ENCODE measurements at places on chromosomes 3 and 15.

DNA sequence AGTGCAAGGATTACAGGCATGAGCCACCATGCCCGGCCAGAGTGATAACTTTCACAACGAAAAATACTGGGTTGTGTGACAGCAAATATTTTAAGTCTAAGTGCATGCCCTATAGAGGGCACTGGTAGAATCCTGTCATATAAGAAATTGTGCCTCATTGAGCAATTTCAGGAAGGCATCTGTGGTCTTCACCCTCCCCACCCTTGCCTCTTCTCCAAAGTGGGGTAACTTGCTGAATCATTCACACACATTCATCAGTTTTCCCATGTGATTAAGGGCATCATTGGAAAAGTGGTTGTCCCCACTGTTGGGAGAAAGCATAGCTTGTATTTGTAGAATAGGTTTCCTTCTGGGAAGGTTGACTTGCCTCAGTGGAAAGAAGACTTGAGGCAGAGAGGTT is 9.2 kb downstream of the MITF start:
- no peak for DNase-seq

- no peak for DNase-seq
Measured at GRCh38 chr3:39327746-39328349, 1.7 kb upstream of the CCR8 start.

DNA sequence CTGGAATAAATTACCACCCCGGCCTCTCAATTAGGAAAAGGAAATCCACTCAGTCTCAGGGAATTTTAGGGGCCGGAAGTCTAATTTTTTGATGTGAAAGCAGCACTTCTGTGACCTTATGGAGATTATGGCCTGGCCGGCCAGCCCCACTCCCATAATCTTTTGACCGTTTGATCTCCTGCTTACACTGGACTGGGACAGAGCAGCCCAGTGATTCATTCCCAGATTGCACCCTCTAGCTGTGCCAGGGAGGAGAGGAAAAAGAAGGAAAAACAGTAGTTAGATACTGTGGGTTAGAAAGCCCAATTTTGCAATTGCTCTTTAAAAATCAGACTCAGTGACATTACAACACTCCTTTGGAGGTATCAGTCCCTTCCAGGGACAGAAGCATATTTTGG is 32.4 kb downstream of the GJD2 start:
- peak; percentile 69 for DNase-seq

DNA sequence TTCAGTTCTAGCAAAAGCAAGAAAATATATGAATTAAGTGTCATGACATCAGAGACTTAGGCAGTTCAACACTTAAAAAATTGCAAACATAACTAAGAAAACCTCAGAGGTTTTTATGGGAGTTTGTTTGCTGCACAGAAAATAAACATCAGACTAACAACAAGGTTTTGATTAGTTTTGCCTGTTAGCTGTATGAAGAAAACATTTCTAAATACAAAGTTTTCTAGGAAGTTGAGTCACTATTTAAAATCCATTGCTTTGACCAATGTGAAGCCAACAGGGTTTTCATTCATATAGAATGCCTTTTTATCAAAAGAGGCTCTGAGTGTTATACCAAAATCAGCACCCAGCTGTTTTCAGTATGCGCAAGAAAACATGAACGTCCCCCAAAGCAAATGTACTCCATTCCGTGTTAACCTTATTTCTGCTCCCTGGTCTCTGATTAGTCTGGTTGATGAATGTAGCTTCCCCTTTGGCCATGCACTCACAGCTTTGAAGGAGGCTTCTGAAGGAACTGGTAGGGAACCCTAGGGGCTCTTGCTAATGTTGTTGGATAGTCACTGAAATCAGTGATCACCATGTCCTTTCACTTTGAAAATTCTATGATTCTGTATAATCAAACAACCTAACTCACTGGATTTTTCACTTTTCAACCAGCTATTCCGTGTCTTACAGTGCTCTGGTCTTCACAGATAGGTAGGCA is 89.6 kb upstream of the TSEN2 start:
- DNase-seq, result no peak

- peak; percentile 95 for DNase-seq
Measured at GRCh38 chr3:18098960-18099587, 326.1 kb downstream of the SATB1 start.

GRCh38 chr3:141933421-141934300 is 57.2 kb downstream of the ATP1B3 start:
- no peak for DNase-seq

DNA sequence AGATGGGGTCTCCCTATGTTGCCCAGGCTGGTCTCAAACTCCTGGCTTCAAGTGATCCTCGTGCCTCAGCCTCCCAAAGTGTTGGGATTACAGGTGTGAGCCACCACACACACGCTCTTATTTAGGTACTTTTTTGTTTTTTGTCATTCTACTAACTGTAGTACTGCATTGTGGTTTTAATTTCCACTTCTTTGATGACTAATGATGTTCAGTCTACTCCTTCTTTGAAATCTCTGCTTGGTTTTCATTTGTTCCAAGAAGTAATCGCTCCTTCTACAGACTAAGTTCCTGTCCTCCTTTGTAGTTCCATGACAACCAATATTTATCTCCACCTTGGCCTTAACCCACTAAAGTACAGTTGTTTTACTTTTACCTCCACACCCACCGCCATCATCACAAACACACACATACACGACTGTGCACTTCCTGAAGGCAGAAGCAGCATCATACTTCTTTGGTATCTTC is 529 bp upstream of the DLEC1 start:
- no peak for DNase-seq

GRCh38 chr3:77800893-77801292 is 761.0 kb downstream of the ROBO2 start:
- no peak for DNase-seq

DNA sequence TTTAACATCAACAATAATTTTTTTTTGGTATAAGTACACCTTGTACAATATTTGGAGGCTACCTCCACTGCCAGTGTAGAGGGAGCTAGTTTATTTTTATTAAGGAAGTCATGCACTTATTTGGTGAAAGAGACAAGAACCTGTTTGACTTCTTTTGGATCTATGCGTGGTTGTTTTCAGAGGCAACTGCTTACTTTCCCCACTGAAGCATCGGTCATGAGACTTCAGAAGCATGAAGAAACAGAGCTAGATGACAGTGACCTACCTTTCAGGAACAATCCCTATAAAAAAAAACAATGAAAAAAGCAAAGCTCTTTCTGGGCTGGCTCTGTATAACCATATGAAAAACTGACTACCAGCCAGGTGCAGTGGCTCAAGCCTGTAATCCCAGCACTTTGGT is 20.0 kb upstream of the ZNF148 start:
- DNase-seq, result no peak

GRCh38 chr15:80618685-80619400 is 76.3 kb upstream of the ABHD17C start:
- DNase-seq, result no peak

DNA sequence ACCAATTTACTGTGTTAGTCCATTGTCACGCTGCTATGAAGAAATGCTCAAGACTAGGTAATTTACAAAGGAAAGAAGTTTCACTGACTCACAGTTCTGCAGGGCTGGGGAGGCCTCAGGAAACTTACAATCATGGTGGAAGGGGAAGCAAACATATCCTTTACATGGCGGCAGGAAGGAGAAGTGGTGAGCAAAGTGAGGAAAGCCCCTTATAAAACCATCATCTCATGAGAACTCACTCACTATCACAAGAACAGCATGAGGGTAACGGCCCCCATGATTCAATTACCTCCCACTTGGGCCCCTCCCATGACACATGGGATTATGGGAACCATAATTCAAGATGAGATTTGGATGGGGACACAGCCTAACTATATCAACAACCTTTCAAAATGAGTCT is 20.2 kb downstream of the USF3 start:
- no peak for DNase-seq

DNA sequence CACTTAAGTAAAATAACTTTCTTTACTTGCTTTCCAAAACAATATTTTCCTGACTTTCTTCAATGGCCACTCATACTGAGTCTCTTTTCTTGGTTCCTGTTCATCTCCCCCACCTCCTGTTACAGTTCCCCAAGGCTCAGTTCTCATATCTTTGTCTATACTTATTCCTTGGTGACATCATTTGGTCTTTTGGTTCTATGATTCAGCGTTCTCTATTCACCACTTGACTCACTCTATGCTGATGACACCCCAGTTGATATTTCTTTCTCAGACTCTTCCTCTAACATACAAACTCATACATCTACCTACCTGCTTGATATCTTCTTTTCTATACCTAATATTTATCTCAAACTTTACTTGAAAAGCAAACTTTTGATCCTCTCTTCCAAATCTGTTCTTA is 85.0 kb upstream of the P3H2 start:
- peak; percentile 69 for DNase-seq

- peak; percentile 39 for DNase-seq
Measured at GRCh38 chr3:56624725-56625124, 58.3 kb downstream of the TASOR start.

DNA sequence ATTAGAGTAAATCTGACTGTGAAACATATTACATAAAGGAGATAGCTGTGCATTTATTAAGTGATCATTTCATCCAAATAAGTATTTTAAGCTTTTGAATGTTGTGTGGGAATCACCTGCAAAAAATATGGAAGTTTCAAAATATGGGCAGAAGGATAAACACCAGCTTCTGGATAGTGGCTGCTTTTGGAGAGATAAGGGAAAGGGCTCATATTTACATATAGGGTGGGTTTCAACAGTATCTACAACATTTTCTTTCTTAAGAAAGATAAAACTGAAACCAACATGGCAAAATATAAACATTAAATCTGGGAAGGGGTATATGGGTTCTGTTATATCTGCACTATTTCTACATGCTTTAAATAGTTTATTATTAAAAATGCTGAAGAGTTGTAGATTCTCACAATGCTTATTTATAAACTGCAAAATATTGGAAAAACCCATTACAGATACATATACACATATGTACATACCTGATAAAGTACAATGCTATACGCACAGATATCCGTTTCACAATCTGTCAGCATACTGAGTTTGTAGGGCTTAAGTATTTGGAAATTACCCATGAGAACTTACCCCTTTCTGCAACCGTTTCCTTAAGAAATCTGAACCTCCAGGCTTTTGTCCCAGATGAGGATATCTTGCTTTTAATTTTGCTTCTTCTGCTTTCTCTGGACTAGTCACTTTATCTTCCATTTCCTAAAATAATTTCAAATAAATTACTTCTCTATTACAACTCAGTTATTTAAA is 12.1 kb downstream of the ARPP19 start:
- DNase-seq, result no peak

DNA sequence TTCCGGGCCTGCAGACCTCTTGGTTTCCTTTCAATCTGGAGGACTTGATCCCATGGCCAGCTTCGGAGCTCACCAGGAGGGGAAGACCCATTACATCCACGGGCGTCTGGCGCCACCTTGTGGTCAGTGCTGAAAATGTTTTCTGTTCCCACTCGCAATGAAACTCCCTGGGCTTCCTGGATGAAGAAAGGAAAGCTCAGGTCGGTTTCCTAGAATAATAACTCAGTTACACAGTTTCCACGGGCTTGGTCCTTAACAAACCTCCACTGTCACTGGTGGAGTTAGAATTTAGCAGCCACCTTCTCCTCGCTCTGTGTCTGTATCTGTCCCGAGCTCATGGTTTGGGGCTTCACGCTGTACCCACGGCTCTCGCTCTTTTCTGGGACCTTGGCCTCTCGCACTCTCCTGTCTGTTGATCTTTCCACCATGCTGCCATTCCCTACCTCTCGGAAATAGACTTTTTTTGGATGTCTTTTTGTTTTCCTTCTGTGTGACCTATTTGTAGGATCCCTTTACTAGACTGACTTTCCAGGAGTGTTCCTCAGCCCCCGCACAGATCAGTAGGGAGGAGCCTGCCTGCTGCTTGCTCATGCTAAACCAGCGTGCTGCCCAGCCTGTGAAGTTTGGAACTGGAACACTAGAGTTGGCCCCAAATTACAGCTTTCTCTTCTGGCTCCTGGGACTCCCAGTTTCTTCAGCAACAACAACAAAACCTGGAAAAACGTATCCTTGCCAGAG is 56.3 kb downstream of the IL20RB start:
- peak; percentile 79 for DNase-seq

- no peak for DNase-seq
Measured at GRCh38 chr15:85872125-85872524, 77.4 kb upstream of the KLHL25 start.

DNA sequence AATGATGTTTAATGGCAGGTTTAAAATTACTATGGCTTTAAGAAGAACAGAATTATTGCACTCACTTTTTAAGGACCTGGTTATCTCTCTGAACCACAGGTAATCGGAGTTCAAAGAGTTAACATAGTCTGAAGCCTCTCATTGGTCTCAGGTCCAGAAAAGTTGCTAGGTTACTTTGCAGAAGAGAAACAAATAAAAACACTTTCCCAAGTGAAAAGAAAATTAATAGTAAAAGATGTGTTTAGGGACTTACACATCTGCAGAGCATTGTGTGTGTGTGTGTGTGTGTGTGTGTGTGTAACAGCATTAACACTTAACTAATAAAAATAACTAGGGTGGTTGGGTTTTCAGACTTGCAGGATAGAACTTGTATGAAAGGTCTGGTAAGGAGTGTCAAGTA is 1.0 kb downstream of the MASP1 start:
- peak; percentile 7 for DNase-seq

DNA sequence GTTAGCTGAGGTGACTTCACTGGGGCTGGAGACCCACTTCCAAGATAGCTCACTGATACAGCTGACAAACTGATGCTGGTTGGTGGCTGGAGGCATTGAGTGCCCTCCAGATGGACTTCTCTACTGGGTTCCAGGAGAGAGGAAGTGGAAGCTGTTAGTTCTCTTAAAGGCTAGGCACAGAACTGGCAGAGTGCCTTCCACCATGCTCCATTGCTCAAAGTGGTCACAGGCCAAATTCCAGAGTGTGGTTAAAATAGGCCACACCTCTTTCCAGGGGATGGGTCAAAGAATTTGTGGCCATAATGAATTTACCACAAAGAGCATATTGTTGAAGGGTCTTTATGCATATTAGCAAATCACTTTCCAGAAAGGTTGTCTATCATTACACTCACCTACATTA is 74.2 kb downstream of the NMD3 start:
- DNase-seq, result no peak

GRCh38 chr3:45632956-45633355 is 38.4 kb downstream of the LIMD1 start:
- no peak for DNase-seq

GRCh38 chr3:46479021-46479420 is 14.3 kb upstream of the LTF start:
- DNase-seq, result no peak

DNA sequence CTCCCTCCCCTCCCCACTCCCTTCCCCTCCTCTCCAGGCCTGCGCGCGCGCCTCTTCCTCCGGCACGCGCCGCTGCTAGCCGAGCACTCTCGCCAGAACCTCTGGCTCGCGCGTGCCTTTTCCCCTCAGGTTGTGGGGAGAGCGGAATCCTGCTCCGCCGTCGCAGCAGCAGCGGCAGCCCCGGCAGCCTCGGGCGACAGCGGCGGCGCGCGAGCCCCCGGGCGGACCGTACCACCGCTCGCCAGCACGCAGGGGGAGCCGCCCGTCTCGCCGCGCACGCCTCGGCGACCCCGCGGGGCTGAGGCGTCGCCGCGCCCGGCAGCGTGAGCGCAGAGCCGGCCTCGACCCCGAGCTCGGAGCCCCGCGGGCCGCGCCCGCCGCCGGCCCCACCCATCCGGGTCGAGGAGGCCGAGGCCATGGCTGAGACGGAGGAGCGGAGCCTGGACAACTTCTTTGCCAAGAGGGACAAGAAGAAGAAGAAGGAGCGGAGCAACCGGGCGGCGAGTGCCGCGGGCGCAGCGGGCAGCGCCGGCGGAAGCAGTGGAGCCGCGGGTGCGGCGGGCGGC is at the start of gene CDV3:
Gene CDV3, plus strand, starts transcription at position 58 of the 566 bp plus-strand sequence. Its CDS starts 359 bp downstream, at position 417.
- no peak for DNase-seq

Measured in HFFc6 (cell line).